ENCODE measurements at places on chromosomes 16 and 17.

DNA sequence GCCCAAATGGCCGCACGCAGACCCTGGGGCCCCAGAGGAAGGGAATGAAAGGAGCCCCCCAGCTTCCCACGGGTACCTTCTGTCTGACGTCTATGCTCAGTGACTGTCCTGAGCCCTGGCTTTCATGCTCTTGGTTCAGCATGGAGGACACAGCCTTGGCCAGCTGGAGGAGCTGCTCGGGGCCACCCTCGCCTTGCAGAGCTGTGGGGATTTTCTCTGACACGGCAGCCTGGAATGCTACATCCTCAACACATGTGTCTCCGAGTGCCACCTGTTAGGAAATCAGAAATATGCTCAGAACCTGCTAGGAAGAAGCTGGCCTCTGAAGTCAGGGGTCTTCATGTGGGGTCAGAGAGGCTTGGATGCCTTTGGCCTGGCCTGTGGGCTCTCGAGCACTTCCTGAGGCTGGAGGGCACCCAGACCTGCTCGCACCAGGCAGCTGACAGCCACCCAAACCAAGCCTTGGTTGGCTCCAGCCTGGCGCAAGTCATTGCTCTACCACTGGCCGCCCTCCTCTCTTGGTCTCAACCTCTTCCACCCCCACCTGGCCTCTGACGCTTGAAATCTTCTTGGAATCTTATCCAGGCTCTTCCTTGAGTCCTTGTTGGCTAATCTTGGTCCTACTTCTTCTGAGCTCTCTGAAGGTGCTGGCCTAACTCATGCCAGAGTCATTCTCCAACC, 63.7 kb upstream of the BCO1 start:
- DNase-seq: no peak

- DNase-seq: no peak
Observed at GRCh38 chr16:8819411-8820034, 21.9 kb downstream of the PMM2 start.

DNA sequence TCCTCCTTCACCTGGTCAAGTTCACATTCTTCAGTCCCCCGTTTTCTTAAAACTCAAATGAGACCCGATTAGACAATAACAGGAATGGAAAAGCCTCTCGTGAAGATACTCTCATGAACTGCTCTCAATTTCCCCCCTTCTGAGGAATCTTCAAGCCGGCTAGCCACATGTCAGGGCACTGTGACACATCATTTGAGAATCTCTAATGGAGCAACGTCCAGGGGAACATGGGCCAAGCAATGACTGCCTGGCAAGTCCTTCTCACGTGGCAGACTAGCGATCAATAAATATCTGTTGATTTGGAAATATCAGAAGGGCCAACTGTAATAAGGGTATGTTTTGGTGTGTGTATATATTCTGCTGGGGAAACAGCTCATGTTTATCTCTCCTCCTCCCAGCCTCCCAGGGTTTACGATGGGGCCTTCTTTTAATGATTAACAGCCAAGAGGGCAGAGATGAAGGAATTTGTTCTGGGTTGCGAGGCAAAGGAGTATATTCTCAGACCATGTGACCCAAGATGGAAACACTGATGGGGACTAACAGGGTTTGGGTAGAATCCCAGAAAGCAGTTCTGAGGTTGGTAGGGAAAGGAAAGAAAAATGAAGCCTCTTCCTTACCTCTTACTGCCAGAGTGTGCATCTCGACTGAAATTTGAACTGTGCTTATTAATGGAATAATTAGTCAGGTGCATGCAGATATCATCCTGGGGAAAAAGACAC, 21.4 kb downstream of the TTLL6 start:
- DNase-seq: no peak

DNA sequence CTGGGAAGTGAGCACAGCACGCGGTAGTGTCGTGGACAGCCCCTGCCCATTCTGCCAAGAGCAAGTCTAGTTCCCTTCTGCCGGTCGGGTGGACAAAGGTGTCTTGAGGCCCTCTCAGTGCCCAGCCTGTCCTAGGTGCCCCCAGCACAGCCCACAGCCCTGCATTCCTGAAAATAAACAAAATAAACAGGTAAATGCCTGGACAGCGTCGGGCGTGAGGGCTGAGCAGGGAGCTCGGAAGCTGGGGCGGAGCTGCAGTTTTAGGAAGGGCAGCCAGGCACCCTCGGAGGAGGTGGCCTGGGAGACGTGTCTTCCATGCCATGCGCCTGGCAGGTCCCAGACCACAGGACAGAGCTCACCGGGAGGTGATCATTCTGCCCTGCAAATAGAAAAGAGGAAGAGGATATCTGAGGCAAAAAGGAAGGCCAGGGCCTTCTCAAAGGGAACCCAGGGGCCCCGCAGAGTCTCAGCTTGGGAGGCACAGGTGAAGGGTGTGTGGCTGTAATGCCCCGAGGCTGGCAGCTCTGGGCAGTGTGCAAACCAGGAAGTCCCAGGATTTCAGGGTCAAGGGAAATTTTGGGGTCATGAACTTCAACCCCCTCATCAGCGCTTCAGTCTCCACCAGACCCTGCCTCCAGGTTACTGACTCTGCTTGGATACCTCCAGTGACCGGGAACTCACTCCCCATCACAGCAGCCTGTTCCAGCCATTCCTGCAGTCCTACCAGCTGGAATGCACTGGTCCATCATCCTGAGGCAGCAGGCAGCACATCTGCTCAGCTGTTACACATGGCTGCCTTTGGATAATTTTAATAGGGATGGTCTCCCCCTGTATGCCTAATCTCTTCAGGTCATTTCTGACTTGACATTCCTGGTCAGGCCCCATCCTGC, 1.7 kb downstream of the ZNF469 start:
- DNase-seq: no peak

- no peak for DNase-seq
Observed at GRCh38 chr16:31461201-31461920, 2.1 kb downstream of the ARMC5 start.

GRCh38 chr16:79253100-79253631, 347.4 kb downstream of the MAF start:
- no peak for DNase-seq

GRCh38 chr16:88930716-88931115, 46.3 kb downstream of the CBFA2T3 start:
- no peak for DNase-seq

DNA sequence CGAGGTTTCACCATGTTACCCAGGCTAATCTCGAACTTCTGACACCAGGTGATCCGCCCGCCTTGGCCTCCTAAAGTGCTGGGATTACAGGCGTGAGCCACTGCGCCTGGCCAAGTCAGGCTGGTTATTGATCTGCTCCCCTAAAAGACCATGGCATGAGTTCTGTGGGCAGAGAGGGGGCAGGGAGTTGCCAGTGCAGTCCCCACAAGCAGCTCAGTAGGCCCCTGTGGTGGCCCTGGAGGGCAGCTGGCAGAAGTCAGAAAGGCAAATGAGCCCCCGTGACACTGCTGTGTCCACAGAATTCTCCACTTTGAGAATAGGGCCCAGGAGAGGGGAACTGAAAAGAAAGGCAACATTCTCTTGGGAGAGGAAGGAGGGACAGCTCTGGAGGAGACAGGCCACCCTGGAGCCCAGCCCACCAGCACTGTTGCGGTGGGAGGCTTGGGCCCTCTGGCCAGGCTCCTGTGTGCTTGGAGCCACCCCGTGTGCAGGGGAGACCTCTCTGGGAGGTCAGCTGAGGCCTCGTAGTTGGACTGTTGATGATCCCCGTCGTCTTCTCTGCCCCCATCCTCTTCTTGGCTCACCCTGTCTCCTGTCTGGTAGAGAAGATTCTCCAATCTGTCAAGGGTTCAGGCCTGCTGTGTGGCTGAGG, 2.1 kb upstream of the AMDHD2 start:
- DNase-seq: no peak

- DNase-seq: no peak
Observed at GRCh38 chr17:15918661-15919259, 26.2 kb upstream of the ADORA2B start.

DNA sequence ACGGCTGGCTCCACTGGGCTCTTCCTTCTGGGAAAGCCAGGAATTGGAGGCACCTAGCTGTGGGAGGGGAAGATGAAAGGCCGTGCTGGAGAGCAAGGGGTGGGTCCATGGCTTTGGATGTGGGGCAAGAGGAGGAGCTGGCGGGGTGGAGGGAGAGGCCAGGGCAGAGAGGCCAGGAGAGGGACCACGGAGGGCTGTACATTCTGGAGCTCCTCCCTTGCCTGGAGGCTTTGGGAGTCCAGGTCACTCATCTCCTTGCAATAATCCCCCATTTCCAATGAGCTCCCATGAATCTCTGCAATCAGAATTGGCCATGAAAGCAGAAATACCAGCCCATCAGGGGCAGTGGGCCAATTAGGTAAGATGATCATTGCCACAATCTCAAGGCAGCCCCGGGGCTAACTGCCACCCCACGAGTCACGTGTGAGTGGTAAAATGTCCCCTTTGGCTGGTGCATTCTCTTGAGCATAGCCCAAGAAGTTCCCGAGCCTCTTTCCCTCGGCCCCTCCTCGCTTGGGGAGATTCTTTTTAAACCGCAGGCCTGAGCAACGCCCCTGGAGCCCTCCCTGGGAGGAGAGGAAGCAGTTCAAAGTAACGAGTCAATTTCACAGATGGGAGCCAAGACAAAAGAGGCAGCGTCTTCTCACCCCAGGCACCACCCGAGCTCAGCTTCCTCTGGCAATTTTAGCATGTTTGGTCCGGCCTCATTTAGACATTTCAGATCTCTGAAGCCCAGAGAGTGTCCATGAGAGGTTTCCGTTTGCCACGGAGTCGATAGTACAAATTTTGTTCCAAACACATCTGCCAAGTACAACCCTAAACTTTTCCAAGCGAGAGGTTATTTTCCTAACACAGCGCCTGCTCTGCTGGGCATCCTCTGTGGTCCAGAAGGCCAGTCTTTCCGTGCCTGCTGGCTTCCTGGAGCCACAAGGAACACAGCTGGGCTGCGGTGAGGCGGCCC, 13.4 kb downstream of the RTN4RL1 start:
- DNase-seq: peak; percentile 63

DNA sequence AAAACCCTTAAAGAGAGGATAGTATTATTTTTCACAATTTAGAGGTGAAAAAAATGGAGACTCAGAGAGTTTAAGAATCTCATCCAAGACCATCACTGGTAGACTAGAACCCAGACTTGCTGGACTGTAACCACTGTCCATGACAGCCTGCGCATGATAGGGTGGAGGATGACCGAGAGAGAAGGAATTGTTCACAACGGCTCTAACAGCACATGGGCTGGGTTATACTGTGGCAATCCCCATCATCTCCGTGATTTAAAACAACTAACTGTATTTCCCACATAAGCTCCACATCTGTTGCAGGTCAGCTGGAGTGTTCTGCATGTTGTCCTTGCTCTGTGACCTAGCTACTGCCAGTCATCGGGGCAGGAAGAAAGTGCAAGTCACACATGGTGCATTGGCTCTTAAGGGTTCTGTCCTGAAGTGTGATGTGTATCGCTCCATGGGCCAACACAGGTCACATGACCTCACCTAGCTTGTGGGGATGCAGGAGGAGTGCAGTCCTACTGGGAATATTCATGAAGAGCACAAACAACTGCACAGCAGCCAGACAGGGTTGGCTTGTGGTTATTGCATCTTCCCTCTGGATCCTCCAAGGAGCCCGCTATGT, 131.2 kb upstream of the MPHOSPH6 start:
- no peak for DNase-seq

GRCh38 chr16:84294531-84295142, at the start of gene WFDC1:
TSS of gene WFDC1 (plus strand) at chr16:84294878. CDS start at chr16:84294972, 94 bp downstream.
- DNase-seq: peak; percentile 37

- no peak for DNase-seq
Observed at GRCh38 chr16:52547834-52548215, 882 bp upstream of the TOX3 start.

DNA sequence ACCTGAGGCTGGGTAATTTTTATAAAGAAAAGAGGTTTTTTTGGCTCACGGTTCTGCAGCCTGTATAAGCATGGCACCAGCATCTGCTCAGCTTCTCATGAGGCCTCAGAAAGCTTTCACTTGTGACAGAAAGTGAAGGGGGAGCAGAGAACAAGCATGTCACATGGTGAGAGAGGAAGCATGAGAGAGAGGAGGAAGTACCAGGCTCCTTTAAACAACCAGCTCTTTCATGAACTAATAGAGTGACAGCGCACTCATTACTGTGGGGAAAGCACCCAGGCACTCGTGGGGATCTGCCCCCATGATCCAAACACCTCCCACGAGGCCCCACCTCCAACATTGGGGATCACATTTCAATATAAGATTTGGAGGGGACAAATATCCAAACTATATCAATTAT, 86.8 kb downstream of the USP32 start:
- DNase-seq: peak; percentile 41

DNA sequence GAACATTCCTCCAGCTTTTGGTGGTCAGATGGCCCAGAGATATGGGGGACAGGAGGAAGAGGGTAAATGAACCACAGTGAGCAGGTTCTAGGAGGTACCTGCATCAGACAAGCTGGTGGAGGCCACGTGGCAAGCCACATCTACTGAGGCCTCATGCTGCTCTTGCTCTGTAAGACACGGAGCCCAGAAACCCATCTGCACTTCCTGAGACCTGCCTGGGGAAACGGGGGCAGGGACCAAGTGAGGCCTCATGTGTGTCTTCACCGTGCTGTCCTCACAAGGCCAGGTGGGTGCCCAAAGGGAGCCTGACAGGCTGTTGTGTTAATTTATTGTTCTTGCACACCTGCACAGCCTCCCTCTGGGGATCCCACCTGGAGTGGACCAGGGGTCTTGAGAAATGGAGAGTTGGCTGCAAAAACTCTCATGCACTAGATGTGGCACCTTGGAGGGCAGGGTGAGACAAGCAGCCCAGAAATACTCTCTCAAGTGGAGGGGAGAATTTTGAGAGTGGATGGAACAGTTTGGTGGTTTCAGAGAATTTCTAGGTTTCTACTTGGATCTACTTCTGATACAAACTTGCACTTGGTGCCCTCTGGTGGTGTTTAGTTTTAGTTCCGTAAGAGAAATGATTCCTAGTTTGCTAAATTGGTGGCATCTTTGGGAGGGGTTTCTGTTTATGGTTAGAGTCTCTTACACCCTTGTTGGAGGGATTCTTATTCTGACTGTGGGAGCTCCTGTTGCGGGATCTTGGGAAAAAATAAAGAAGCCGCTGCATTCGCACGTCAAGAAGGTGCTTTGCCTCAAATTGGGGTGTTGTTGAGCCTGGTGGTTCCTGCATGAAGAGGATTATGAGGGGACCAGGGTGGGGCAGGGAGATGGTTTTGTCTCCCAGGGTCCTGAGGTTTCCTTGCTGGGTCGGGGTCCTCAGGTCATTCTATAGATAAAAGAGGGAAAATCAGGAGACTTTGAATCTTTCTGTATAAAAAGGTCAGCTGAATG, 47.5 kb downstream of the SLC6A2 start:
- DNase-seq: peak; percentile 27

DNA sequence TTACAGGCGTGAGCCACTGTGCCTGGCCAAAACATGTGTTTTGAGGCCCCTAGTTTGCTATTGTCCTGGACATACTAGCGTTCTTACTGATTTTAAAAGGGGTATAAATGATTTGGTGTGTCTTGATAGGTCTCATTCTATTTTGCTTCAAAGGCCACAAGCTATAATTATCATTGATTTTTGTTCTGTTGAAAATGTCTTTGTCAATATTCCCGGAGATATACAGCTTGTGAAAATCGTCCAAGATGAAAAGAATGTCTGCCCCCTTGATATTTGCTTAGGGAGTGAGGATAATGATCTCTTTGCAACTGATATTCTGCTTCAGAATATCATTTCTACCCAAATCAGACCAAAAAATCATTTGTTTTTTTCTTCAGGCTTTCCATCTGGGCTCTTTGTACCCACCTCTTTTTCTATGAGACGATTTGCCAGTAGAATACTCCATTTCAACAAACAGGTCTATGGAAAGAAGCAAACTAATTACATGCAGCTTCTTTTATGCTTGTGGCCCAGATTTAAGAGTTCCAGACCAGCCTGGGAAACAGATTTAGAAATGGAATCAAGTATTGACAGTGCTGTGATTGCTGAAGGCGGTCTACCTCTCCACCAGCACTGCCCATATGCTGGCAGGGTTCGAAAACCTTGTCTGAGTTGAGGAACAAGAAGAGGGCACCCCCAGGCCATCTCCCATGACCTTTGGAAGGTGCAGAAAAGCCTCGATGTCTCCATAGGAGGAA, 14.1 kb upstream of the ST6GALNAC1 start:
- peak; percentile 50 for DNase-seq
